M059J (cell line): ENCODE measurements at places on chromosomes 3 and 15.

DNA sequence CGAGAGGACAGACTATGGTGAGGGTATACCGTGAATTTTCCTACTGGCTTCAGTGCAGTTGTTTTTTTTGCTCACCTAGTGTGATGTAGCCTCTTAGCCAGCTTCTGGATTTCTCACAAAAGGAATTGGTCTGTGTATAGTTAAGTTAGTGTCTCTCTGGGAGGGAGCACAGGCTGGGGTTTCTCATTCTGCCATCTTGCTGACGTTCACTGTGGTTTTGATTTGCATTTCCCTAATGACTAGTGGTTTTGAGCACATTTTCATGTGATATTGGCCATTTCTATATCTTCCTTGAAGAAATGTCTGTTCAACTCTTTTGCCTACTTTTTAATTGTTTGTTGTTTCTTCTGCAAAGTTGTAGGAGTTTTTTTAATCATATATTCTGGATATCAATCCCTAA is 2.2 kb upstream of the CD86 start:
- no peak for DNase-seq

DNA sequence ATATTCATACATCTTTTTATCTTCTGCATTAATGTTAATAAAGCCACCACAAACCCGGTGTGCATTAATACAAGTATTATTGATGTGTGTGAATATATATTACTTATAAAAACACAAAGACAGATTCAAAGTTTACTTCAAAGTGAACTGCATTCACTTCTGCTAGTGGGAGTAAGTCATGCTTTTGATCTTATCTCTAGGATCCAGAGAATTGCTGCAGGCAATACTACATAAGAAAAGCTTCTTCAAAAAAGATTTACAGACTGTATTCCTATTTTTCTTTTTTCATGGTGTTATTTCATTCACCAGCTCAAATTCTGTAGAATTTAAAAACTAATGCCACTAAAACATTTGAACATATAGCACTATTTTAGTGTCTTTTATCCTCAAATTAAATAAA is 87.5 kb upstream of the CBLB start:
- DNase-seq = peak; percentile 75

DNA sequence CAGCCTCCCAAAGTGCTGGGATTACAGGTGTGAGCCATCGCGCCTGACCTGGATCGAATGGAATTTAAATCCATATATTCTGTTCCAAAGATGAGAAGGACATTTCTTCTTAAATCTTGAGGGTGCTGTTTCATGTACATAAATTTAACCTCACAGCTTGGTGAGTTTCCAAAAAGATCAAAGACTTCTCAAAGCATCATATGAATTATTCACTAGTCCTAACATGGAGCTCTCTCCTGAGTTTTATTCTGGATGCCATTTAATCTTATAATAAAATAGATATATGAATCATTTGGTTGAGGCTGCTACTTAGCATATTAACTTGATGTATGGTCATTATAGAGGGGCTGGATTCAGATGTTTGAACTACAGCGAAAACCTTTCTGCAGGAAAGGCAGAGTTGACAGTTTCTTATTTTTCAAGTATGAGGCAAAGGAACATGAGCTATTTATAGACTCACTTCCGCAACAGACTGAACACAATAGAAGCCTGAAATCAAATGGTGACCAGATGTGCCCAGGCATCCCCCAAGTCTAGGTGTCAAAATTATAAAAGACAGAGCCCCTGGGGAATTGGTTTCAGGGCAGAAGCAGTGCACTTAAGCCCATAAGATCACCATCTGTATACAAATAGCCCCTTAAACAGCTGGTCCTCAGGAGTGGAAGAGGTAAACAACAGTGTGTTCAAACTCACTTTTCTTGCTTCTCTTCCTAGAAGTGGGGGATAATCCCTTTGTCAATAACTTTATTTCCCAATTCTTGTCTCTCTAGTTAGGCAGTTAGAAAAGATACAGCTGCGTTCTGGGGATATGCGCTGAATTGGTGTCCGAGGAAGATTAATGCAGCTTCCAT is 29.7 kb downstream of the STARD9 start:
- no peak for DNase-seq

DNA sequence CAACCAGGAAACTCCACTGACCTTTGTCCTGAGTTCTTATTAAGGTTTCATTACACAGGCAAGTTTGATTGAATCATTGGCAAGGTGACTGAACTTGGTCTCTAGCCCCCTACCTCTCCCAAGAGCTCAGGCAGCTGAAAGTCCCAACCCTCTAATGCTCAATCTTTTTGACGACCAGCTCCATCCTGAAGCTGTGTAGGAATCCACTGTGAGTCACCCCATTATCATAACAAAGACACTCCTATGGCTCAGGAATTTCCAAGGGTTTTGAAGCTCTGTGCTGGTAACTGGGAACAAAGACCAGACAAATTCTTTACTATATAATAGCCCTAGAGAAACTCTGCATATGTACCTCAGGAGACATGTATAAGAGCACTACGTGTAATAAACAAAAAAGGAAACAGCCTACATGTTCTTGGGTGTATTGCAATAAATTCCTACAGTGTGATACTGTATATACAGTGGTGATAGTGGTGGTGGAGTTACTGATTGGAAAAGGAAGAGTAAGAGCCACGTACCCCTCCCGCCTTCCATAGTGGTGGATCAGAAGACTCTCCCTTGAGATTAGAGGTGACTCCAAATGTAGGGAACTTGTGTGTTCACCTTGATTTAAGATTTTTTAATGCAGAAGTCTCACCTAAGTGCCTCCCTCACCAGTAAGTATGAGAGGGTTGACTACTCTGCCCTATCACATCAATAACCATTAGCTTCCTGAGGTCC is 116.6 kb downstream of the ST8SIA2 start:
- peak; percentile 57 for DNase-seq

GRCh38 chr3:36446276-36446675 is 66.0 kb downstream of the STAC start:
- peak; percentile 24 for DNase-seq

GRCh38 chr3:170909129-170909903 is 879 bp upstream of the EIF5A2 start:
- peak; percentile 100 for DNase-seq
